CD4-positive, alpha-beta T cell treated with Interleukin-10 for 1 hour (primary cell): ENCODE measurements at places on chromosomes 13 and 19.

GRCh38 chr19:50922317-50922853 is 11.2 kb upstream of the KLK4 start:
- DNase-seq = peak; percentile 77

DNA sequence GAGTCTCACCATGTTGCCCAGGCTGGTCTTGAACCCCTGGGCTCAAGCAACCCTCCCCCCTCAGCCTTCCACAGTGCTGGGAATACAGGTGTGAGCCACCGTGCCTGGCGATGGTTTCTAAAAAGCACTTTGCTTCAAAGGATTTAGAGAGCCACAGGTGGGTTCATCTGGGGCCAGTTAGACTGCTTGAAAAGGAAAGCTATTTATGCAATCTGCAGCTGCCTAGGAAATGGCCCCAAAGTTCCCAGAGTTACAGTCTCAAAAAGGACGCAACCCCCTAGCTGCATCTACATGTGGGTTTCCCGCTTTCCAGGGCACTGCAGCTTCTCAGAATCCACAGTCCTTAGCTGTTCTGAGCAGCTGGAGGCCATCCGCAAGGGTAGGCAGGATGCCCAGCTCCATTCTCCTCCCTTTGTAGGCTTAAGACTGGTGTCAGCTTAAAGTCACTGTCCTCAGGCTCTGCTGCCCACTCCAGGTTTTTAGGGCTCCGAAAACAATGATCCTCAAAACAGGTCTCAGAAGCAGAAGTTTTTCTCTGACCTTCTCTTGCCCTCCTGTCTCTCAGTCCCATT is 41.4 kb downstream of the ZNF823 start:
- DNase-seq = no peak

GRCh38 chr13:113566227-113566561 is 18.4 kb upstream of the TFDP1 start:
- DNase-seq = no peak

DNA sequence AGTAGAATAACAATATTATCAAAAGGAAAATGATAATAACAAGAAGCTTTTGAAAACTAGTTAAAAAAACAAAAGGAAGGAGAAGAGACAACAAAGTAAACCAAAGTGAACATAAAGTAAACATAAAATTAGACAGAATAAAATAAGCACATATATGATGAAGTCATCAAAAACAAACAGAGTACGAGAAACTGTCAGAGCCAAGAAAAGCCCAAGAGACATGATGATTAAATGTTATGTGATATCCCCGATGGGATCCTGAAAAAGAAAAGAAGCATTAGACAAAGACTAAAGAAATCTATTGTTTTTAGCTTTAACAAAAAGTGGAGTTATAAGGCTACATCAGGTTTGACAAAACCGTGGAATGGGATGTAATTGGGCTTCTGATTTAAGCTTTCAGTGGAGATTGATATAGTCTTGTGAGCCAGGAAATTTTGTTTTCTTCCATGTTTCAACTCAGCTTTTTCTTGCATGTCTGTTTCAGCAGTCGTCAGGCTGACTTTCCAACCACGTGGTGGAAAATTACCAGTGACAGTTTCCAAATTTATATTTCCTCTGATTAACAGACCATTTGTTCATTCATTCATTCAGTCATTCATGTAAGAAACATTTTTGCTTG is 64.9 kb downstream of the KL start:
- no peak for DNase-seq

- no peak for DNase-seq
Measured at GRCh38 chr19:43495082-43495481, 9.5 kb downstream of the PHLDB3 start.

- DNase-seq = peak; percentile 35
Measured at GRCh38 chr19:18202778-18203407, 949 bp downstream of the RAB3A start.

- DNase-seq = no peak
Measured at GRCh38 chr13:36163286-36163685, 32.1 kb upstream of the DCLK1 start.

DNA sequence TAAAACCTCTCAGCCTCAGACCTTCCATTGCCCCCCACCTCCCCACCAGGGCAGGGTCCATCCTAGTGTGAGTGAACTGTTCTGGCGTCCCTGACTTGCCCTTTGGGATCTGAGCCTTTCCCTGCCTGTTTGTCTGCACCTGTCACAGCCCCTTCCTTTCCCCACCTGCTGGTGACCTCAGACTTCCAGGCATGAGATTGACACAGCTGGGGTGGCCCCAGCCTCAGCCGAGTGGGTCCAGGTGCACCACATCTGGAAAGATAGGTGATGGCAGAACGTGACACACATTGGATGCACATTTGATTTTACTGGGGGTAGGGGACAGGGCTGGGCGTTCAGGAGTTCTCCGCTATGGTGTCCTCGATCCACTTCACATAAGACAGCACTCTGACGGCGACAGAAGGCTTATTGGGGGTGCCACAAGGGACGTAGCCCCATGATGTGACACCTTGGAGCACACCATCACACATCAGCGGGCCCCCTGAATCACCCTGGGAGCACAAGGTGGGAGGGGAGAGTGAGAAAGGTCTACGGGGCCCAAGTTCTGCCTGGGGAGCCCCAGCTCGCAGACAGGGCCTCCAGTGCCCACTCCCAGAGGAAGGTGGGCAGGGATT is 4.6 kb downstream of the KLK1 start:
- DNase-seq = no peak

- no peak for DNase-seq
Measured at GRCh38 chr19:3683405-3684053, 16.7 kb downstream of the PIP5K1C start.

DNA sequence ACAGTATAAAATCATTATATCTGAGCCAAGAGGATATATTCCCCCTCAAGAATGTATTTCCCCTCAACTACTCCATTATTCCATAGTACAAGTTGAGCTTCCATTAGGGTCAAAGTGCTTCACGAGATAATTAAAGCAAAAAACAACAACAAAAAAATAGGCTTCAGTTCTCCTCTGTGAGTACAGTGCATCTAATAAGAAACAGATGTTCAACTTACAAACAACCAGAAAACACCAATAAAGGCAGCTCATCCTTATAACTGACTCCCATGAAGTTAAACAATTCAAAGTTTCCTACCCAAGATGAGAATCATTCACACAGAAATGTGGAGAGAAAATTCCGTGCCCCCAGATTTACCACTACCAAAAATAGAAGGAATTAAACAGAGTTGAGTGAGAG is 854.4 kb downstream of the PCDH9 start:
- no peak for DNase-seq
